ENCODE measurements at places on chromosomes 7 and 10.

DNA sequence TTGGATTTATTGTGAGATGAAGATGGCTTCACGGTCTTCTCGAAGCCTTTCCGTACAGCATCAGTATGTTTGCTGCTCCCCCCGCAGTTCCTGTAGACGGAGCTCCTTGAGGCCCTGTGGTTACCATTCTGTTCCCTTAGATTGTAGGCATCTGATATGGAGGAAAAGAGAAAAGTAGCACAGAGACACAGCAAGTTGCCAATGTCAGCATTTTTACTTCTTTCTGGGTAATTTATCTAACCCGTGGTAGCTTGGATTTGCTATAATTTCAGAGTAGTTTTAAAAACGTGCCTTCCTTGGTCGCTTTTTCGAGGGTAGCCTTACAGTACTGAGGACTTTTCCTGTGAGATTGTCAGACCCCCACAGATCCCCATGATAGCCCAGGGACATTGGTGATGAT is 37.5 kb downstream of the WDR37 start:
- no peak for DNase-seq

DNA sequence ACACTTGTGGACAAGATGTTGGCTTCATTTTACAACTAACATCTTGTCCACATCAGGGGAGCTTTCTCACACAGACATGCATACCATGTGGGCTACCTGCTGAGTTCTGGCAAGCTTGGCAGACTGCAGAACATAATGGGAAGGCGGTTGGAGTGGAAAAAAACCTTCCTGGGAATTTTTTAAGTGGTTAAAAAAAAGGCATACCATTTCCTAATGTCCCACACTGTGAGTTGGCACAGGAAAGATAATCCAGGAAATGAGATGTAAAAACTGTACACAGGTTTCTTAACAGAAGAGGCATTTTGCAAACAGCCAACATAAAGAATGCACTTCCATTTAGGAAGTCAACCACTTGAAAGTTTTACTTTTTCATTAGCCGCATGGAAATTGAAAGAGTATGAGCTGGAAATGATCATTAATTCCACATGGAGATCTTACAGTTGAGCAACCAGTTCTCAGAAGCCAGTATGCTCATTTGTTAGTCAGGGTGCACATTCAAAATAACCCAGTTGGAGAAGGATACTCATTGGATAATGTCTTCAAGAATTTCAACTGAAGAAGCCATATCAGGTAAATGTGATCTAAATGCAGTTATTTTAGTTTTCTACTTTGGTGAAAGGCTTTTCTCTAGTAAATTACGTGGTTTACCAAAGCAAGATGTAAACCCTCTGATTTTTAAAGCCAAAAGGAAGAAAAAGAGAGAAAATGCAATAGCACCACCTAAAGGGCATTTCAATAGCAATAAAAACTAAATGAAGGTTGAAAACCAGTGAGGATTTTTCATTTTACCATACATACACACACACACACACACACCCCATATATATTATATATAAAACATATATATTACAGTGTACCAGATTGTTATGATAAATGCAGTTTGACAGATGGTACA is 194.0 kb downstream of the TAX1BP1 start:
- DNase-seq: no peak

GRCh38 chr7:39746103-39746819 is 122.9 kb downstream of the RALA start:
- DNase-seq: peak; percentile 49

GRCh38 chr10:13587391-13587790 is 626 bp downstream of the PRPF18 start:
- peak; percentile 11 for DNase-seq

GRCh38 chr7:106641416-106641815 is 19.5 kb downstream of the CCDC71L start:
- DNase-seq: no peak

DNA sequence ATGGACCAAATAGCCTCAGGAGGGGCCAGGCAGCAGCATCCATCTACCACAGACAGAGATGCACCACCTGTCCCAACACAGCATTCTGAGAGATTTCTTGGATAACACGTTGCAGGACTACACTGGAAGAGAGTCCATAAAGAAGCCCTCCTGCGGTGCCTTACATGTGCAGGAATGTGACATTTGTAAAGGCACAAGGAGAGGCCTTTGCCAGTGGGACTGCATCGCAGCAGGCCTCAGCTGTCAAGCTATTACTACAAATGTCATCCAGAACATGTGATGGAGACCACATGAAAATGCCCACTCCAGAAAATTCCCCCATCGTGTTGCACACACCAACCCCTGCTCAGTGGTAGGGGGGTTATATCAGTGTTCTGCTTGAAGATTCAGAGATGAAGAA is 77.4 kb downstream of the ATXN7L1 start:
- DNase-seq: no peak

DNA sequence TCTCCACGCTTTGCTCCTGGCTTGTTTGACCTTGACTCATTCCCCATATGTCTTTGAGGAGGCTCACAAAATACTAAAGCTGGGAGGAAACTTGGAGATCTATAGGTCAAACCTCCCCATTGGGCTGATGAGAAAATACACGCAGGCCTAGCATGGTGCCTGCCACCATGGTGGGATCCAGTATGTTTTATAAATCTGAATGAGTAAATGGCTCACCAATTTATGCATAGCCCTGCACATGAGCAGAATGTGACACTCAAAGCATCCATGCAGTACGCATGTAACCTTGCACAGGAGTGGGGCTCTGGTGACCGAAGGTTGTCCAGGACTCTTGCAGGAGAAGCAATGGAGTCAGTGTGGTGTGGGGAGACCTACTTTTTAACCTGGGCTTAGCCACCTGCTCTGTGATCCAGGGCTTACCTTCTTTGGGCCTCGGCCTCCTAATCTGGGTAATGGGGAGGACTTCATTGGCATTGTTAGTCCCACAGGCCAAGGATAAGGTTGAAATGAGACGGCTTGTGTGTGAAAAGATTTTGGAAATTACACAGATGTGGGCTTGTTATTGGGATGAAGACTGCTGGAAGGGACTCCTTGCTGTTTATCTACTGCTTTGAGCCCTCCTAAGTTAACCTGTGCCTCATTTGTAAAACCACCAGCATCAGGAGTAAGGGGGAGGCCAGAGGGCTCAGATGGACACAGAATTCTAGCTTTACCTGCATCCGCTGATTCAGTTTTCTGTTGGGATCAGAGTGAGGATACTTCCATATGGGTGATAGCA is 58.4 kb downstream of the ADCYAP1R1 start:
- no peak for DNase-seq

GRCh38 chr10:76169246-76169645 is 737.8 kb downstream of the LRMDA start:
- DNase-seq: no peak

- no peak for DNase-seq
These were observed 52.0 kb downstream of the PUS7 start for GRCh38 chr7:105470090-105470489.

GRCh38 chr10:99945263-99945662 is 64.5 kb downstream of the DNMBP start:
- no peak for DNase-seq

GRCh38 chr7:128361411-128362379 is at the start of gene PRRT4:
Gene PRRT4, minus strand, starts transcription at chr7:128361690.
- peak; percentile 28 for DNase-seq

DNA sequence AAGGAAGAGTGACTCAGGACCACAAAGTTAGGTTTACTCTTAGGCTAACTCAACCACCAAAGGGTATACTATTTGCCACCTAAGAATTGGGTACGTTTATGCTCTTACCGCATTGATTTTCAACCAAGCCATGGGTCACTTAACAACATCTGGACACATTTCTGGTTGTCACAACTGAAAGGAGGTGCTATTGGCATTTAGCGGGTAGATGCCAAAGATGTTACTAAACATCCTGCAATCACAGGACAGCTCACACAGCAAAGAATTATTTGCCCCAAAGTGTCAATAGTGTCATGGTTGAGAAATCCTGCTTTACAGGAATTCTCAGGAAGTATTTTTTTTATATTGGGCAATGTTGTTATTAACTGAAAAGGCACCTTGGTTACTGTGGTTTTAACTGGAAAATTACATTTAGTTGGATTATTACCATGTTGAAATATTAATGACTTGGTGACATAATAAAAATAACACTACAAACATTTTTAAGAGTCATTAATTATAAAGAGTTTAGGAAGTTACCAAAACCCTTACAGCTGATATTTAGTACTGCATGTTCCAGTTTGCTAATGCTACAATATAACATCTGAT is 185.0 kb upstream of the TMEM196 start:
- no peak for DNase-seq

DNA sequence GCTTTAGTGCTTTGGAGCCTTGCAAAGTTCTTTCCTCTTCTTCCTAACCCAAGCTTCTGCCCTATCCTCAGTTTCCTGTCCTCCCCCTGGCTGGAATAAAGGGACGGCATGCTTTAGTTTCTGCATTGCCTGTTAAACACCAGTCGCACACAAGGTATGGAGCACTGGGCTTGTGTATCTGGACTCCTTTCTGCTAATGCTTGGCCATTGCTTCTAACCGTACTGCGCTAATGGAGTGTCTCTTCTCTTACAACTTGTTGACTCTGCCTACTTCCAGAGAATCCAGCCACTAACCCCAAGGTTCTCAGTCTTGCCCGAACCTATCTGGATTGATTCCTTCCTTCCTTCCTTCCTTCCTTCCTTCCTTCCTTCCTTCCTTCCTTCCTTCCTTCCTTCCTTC is 120.6 kb downstream of the REEP3 start:
- no peak for DNase-seq

DNA sequence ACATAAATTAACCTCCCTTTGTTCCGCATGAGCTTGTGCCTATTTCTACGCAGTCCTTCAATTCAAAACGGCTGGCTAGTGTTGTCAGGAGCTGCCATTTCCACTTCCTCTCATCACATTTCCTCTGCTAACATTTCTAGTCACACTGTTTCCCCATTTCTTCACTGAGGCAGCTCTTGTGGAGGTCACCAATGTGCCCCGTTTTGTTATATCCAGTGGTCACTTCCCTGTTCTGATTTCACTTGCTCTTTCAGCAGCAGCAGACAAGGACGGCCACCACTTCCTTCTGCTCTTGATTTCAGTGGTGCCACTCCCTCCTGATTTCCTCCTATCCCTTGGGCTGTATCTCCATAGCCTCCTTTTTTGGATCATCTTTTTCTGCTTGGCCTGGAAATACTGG is 64.8 kb upstream of the SEC61G start:
- DNase-seq: no peak

- DNase-seq: no peak
These were observed 19.0 kb downstream of the SH2B2 start for GRCh38 chr7:102305414-102306268.

DNA sequence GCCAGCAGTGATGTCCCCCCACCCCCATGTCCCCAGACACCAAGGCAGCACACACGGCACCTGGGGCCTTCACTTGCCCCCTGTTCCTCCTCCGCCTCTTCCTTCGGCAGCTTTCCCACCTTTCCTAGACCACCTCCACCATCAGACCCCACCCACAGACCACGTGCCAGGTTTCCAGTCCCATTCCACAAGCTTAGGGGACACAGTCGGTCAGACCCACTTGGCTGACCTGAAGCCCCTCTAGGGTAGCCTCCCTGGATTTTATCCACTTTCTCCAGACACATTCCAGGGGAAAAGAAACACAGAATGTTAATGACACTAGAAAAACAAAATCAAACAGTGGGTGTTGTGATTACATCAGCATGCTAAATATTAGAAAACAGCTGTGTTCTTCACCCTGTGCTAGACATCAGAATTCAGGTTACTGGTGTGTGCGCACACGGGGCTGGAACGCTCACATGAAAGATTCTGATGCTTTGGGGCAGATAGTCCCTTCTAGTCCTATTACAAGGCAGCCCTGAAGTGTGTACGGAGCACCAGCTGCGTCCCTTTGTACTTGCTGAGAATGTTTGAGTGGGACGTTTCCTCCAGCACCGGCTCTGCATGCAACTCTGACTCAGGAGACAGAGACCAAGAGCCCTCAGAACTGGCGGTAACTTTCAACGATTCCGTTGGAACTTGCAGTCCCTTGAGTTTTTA is 75.5 kb upstream of the PPP2R2D start:
- DNase-seq: no peak
